ENCODE measurements at places on chromosomes 1 and 21. TPM values are rescaled to one million over a fixed set of nuclear protein-coding genes. Genes with fewer than 3 reads are reported as not detected.

The IVL gene
- total RNA-seq = not detected

- no peaks in the 10 kb centered on the region for H3K36me3 ChIP-seq
- no peaks in the 10 kb centered on the region for H3K27me3 ChIP-seq
- no peak for DNase-seq
Measured at GRCh38 chr21:41215856-41216408, 48.0 kb downstream of the BACE2 start.

GRCh38 chr1:63547621-63548294, 24.4 kb downstream of the EFCAB7 start:
- DNase-seq = no peak
- H3K4me1 ChIP-seq = no peaks in the 10 kb centered on the region
- H3K4me3 ChIP-seq = no peak overlapping the region
- H3K27me3 ChIP-seq = no peaks in the 10 kb centered on the region
- H3K27ac ChIP-seq = no peak overlapping the region
- no peaks in the 10 kb centered on the region for H3K36me3 ChIP-seq

DNA sequence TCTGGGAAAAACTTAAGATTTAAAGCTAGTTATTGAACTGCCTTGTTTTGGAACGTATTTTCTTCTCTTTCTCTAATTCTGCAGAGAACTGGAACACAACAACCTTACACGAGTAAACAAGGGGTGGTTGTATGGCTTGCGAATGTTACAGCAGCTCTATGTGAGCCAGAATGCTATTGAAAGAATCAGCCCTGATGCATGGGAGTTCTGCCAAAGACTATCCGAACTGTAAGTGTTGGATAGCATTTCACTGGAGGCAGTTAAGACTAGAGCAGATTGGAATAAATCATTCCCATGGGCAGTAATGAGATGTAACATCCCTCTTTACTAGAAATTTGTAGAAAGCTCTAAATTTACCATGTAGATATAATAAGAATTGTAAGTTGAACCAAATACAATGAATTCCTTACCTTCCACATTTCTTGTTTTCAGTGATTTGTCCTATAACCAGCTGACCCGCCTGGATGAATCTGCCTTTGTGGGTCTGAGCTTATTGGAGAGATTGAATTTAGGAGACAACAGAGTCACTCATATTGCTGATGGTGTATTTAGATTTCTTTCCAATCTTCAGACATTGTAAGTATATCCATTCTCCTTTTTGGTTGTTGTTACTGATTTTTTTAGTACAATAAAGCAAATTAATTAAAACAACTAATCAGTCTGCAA, 22.9 kb downstream of the LRIG2 start:
- no peak overlapping the region for H3K4me3 ChIP-seq
- H3K27me3 ChIP-seq = no peaks in the 10 kb centered on the region
- DNase-seq = no peak
- peaks cover 7% of the 10 kb centered on the region for H3K4me1 ChIP-seq
- no peak overlapping the region for H3K27ac ChIP-seq
- H3K36me3 ChIP-seq = peaks cover 48% of the 10 kb centered on the region

DNA sequence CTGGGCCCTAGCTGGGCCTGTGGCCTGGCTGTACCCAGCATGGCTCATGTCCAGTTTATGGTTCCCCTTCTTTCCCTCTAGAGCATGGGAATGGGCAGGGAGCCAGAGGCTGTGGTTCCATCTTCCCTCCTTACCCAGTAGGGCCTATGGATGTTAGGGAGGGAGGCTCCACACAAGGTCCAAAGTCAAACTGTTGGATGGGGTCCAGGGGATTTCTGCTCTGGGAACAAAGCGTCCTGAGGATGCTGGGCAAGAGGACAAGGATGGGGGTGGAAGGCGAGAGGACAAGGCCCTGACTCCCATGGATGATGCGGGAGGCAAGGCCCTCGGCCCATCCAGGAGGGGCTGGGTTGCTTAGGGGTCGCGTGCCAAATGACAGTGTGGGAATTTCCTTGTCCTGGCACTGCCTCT, 17.3 kb downstream of the CSF1 start:
- H3K4me3 ChIP-seq = no peak overlapping the region
- no peaks in the 10 kb centered on the region for H3K27me3 ChIP-seq
- peak overlapping the region; percentile 82 for H3K27ac ChIP-seq
- peaks cover 39% of the 10 kb centered on the region for H3K36me3 ChIP-seq
- peak; percentile 50 for DNase-seq
- peaks cover 21% of the 10 kb centered on the region for H3K4me1 ChIP-seq

DNA sequence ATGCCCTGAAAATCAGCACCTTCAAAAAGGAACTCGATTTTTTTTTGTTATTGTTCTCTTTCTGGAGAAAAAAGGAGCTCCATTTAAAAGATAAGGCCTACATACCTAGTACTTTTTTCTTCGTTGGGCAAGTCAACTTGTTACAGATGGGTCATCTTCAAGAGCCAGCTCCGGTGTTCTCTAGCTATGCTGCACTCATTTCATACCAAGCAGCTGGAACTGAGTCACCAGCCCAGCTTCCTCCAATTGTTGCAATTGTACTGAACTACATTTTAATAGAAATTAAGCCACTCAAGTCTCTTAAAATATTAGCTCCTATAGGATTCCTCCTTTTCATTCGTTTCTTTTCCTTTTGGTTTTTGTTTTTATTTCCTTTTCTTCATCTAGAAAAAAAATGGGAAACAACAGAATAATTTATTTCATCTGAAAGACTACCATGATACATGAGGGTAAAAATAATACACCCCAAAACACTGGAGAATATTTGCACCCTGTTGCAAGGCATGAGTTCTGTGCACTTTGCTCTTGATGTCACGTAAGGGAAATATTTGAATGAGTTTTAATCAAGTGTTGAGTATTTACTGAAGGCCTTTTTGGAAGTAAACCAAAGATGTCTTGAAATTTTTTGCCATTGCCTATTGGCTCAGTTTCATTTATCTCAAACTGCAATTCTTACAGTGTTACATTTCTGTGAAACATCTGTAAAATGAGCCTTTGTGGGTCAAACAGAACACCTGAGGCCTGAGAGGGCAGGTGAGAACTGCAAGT, 60.5 kb downstream of the CLIC4 start:
- H3K27me3 ChIP-seq = no peaks in the 10 kb centered on the region
- DNase-seq = no peak
- H3K27ac ChIP-seq = no peak overlapping the region
- no peaks in the 10 kb centered on the region for H3K36me3 ChIP-seq
- no peak overlapping the region for H3K4me3 ChIP-seq

- DNase-seq = no peak
- no peak overlapping the region for H3K27ac ChIP-seq
- H3K4me1 ChIP-seq = no peaks in the 10 kb centered on the region
- H3K27me3 ChIP-seq = no peaks in the 10 kb centered on the region
- no peak overlapping the region for H3K4me3 ChIP-seq
Measured at GRCh38 chr1:85027242-85027983, 20.9 kb downstream of the MCOLN3 start.

DNA sequence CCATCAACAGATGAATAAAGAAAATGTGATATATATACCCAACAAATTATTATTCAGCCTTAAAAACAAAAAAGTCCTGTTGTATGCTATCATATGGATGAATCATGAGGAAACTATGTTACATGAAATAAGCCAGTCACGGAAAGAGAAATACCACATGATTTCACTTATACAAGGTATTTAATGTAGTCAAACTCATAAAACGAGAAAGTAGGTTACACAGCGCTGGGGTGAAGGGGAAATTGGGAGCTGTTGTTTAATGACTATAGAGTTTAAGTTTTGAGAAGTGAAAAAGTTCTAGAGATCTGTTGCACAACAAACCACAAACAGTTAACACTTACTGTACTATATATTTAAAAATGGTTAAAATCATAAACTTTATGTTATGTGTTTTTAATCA, 58.5 kb downstream of the SLC25A24 start:
- H3K4me3 ChIP-seq = no peak overlapping the region
- no peaks in the 10 kb centered on the region for H3K27me3 ChIP-seq
- H3K36me3 ChIP-seq = peaks cover 22% of the 10 kb centered on the region

GRCh38 chr21:35254765-35255138, 205.7 kb upstream of the RUNX1 start:
- peaks cover 2% of the 10 kb centered on the region for H3K4me1 ChIP-seq
- H3K27me3 ChIP-seq = no peaks in the 10 kb centered on the region
- H3K4me3 ChIP-seq = no peak overlapping the region
- no peaks in the 10 kb centered on the region for H3K36me3 ChIP-seq

DNA sequence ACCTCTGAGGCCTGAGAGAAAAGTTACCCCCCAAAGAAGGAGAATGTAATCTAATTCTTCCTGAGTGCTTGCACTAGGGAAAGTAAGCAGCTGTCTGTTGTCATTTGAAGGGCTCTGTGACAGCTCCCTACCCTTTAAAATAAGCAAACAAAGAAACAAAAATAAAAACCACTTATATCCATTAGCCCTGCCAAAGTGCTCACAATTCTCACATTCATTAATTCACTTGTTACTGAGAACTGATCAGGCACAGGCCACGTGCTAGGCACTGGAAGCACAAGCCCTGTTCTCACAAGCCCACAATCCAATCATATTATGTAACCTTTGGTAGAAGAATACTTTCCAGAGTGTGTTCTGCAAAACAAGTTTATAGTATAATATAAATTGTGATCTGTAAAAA, 199.4 kb downstream of the ZC3H11B start:
- no peak for DNase-seq
- H3K36me3 ChIP-seq = no peaks in the 10 kb centered on the region
- no peaks in the 10 kb centered on the region for H3K27me3 ChIP-seq
- H3K27ac ChIP-seq = no peak overlapping the region
- H3K4me1 ChIP-seq = no peaks in the 10 kb centered on the region
